ENCODE measurements at places on chromosomes 11 and 22. TPM values are rescaled to one million over a fixed set of nuclear protein-coding genes. Genes with fewer than 3 reads are reported as not detected.

Gene OR5T3
- polyA plus RNA-seq: not detected

DNA sequence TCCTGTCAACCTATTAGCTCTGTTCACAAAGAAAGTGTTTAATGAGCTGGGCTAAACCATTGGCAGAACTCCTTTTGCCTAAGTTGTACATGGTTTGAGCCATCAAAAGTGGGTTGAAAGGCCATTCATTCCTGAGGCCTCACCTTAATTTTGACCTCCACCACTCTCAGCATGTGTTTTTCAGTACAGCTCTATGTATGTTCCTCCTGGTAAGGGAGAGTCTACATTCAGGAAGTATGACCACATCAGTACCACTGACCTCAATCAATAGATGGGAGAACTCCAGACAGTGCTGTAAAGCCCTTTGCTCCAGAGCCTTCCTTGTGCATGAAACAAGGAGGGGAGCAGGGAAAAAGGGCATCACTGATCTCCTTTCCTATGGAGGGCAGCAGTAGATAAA lies 87.8 kb upstream of the CARD18 start:
- no peak for DNase-seq

DNA sequence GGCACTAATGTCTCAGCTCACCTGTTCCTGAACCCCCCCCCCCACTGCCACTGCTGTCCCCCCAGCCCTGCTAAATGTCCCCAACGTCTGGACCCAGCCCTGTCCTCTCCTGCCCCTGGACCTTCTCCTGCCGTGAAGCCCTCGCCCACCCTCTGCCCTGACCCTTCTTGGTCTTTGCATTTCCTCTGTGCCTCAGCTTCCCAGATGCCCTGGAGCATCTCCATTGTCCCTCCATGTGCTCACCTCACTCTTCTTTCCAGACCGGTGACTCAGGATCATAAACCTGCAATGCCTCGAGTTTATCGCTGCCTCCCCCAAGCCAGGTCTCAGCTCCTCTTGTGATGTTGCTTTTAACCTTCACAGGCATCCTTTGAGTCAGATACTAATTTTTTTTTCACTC lies 416.4 kb downstream of the BRD1 start:
- no peak for DNase-seq

DNA sequence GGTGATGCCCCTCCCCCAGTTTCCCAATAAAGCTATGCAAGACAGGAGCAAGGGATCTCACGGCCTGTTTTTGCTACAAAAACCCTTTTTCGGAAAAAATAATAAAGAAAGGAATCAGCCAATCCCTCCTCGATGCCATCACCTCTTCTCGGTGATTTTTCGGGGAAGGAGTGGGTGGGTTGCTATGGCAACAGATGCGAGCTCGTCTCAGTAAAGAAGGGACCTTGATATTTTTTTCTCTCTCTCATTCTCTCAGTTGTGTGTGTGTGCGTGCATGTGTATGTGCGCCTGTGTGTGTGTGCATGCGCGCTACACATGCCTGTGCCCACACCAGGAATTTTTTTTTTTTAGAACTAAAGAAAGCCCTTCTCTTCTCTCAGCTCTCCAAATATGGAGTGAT lies 3.8 kb upstream of the NPAS4 start:
- no peak for DNase-seq

DNA sequence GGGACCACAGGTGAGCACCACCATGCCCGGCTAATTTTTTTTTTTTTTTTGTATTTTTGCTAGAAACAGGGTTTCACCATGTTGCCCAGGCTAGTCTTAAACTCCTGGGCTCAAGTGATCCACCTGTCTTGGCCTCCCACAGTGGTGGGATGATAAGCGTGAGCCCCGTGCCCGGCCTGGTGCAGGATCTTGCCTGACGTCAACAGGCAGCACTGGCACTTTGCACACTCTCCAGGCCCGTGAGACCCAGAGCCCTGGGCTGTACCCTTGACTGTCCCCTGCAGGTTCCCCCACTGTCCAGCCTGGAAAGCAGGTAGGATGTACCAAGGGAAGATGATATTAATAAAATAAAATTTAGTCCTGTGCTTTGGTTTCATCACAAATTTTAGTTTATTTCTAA lies 29.1 kb upstream of the PANX2 start:
- no peak for DNase-seq

Gene CSRP3
- 0.08 TPM for polyA plus RNA-seq

DNA sequence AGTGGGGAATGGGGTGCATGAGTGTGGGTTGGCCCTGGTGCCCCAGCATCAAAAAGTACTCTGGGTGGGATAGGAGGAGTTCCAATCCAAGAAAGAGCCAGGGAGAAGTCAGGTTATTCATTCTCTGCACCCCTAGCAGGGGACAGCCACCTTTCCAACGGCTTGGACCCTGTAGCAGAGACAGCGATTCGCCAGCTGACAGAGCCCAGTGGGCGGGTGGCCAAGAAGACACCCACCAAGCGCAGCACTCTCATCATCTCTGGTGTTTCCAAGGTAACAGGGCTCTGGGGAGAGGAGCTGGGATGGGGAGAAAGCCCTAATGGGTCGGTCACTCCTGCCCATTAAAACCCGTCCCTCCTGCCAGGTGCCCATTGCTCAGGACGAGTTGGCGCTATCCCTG lies 6.6 kb downstream of the C2CD2L start:
- no peak for DNase-seq

DNA sequence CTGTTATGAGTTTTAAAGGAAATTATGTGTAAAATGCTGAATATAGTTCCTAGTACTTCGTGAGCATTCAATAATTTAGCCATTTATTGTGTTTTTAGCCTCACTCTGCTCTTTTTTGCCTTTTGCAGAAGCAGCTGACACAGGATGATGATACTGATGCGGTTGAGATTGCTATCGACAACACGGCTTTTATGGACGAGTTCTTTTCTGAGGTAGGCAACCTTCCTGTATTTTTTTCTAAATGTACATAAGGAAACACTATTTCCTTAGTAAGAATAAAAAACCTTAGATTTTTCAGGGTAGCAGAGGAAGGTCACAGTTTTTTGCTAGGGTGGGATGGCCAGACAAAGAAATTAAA lies 17.9 kb downstream of the STX3 start:
- DNase-seq: no peak

Gene HDAC10
- 25.0 TPM for polyA plus RNA-seq

All from spleen (tissue), 13 donors.